ENCODE measurements at places on chromosomes 12 and 14.

DNA sequence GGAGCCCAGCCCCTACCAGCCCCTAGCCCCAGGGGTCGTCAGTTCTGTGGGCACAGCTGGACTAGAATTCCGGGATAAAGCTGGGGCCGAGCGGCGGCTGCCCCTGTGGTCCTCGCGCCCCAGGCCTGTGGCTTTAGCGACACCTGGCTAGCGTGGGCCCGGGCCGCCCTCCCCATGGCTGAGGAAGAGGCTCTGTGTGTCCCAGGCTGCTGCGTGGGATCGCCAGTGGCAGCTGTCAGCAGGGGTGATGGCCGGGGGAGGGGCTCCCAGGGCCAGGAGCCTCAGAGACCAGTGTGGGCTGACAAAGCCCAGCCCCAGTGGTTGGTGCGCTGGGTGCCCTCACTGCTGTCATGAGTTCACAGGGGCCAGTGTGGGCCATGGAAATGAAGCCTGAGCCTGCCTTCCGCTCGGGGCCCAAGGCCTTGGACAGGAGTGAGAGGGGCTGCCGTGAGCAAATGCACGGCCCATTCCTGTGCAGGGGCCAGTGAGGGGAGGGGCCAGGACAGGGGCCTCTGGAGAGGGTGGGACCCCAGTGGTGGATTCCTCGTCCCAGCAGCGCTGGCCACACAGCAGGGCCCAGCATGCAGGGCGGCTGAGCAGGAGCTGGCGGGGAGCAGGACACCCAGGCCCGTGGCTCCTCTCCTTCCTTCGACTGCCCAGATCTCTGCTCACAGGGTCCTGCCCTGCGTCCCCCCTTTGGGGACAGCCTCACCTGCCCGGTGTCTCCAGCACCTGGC is 11.4 kb downstream of the FBRSL1 start:
- no peak for DNase-seq

GRCh38 chr14:101891471-101891870 is 72.9 kb upstream of the DYNC1H1 start:
- DNase-seq = no peak

DNA sequence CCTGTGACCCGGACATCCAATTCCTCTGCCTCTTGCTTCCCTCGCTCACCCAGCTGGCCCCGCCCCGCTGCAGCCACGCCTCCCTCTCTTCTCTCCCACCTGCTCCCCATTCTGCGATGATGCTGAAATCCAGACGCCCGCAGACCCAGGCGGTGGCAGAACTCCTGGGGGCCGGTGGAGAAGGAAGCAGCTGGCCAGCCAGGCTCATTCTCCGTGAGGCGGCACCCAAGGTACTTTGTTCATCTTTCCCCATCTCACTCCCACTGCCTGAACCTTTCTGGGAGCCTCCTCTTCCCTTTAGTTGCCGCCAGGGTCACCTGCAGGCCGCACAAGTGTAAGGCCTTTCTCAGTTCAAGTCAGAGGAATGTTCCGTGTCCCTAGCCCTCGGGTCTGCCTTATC is 35.7 kb downstream of the FOXN4 start:
- DNase-seq = no peak

GRCh38 chr12:66379616-66380015 is 77.3 kb downstream of the HELB start:
- no peak for DNase-seq

- DNase-seq = peak; percentile 36
These were observed 341.4 kb downstream of the ADAMTS20 start for GRCh38 chr12:43210485-43211192.

DNA sequence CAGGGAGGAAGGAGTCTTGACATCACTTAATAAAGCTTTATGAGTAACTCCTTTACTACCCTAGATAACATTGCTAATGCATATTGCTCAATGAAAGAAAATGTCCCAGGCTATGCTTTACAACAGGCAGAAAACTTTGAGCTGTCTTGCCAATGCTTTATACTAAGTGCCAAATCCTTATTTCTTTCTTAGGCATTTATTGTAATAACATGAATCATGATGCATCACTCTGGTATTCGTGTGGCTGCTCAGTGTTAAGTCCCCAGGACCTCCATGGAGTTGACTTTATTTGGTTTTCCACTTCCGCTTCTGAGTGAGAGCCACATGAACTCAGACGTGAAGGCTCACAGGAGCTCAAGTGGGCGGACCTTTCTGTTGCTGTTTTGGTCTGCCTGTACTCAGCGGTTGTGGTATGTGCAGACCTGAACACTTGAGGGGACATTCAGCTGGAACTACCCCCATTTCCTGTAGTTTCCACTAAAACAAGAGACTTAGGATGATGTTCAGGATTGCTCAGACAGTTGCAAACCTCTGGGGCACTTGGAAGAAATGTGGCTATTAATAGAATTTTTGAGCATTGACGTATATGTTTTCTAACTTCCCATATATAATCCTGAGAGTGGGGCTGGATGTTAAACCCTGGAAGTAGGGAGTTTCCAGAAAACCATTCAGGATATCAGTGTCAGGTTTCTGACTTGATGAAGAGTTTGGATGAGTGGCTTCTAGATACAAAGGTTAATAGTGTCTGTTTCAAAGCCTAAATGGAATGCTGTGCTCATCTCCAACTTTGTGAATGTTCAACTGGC is 258.6 kb downstream of the MSRB3 start:
- no peak for DNase-seq

Measured in GM06990 (cell line).